ENCODE measurements at places on chromosomes 4 and X.

DNA sequence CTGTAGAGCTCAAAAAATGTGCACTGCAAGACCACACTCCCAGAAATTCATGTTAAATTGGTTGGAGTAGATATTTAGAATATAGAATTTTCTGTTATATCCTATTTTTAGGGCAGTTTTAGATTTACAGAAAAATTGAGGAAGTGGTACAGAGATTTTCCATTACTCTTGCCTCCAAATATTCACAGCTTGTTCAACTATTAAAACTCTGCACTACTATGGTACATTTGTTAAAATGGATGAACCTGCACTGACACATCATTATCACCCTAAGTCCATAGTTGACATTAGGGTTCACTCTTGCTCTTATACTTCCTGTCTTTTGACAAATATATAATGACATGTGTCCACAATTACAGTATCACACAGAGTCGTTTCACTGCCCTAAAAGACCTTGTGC, 1724.5 kb downstream of the C4orf33 start:
- DNase-seq = no peak

DNA sequence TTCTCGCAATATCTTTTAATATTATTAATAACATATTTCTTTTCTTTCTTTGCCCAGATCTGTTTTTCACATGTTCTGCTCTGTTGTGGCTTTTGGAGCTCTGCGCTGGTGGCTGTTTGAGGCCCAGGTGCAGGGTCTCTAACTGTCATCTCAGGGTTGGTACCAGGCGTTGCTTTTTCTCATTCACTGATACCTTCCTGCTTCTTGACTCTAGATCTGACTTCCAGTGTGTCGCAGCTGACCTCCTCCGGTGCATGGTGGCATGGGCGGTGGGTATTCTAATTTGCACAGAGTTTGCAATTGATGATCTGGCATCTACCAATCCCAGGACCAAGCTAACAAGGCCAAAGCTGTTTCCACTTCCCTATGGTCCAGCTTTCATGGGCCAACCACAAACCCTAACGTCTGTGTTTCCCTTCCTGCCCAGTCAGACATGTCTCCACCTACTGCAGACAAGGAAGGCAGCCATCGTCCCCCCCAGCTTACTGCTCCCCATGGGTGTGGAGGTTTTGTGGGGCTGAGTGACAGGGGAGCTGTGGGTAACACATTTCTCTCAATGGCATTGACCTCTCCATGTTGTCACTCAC, 25.2 kb downstream of the LETM1 start:
- no peak for DNase-seq

GRCh38 chr4:78218260-78218659, 161.1 kb downstream of the FRAS1 start:
- DNase-seq = no peak

DNA sequence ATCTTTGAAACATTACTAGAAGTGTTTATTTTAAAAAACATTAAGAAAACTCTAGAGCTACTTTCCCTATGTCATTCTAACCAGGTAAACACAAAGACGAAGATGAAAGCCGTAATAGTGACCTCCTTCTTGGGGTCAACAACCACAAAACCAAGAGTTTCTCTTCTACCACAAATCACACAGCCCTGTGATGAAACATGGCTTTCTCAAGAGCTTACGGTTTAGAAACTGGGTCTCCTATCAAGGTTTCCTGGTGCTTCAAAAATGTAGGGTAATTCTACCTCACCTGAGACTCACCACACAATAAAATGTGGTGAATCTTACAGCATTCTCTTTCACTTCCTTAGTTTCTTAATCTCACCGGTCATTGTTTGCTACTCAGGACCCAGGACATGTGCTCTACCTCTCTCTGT, 50.9 kb downstream of the CORIN start:
- no peak for DNase-seq

GRCh38 chr4:20408611-20409010, 156.9 kb downstream of the SLIT2 start:
- DNase-seq = no peak

DNA sequence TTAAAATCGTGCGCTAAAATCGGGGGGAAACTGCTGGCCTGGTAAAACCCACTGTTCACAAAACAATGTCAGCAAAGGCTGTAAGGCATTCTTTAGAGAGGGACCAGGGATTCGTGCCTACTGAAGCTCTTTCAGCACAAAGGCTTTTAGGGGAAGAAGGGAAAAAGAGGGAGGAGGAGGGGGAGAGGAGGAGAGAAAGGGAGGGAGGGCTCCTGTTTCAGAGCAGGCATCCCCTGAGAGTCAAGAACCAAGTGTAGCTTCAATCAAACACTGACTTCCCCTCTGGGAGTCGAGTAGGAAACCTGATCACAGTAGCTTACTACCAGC, 9.5 kb downstream of the BCOR start:
- DNase-seq = no peak

DNA sequence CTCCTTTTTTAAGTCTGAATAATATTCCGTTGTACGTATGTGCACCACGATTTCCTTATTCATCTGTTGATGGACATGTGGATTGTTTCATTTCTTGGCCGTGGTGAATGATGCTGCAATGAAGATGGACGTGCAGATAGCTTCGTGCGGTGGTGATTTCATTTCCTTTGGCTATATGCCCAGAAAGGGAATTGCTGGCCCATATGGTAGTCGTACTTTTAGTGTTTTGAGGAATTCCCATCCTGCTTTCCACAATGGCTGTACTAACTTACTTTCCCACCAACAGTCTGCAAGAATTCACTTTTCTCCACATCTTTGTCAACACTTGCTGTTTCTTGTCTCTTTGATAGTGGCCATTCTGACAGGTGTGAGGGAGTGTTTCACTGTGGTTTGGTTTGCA, 12.8 kb downstream of the ZFP42 start:
- DNase-seq = no peak

GRCh38 chr4:76250962-76251361, 559 bp upstream of the FAM47E start:
- no peak for DNase-seq

DNA sequence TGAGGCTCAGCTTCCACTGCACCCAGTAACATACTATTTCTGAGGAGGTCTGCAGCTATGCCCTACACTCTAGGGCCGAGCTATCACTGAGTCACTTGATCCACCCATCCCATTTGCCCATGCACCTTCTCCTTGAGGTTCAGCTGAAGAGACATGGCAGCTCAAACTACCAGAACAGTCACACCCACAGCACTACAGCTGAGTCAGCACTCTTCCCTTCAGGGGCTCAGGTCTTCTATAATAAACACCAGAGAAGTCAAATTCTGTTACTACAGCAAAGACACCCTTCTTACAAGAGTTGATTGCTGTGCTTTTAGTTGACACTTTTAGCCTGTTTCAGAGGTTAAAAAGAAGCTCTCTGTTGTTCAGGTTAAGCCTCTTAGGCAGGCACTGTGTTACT, 1696.4 kb upstream of the ADGRL3 start:
- no peak for DNase-seq

DNA sequence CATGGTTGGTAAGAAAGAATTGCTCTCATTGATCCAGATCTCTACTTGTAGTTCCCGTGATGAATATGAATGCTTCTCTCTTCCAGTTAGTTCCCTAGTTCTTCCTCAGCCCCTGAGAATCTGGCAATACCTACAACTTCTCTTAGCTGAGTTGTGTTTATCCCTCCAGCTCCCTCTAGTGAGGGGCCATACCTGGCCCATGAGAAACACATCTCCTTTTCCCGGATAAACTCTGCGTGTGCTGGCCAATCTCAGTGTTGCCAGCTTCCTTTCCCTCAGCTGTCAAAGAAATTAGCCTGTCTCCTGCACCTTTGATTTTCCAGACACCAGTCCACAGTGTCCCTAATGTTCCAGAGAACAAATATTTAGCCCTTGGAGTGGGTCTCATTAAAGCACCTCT, 5.7 kb downstream of the CBLL2 start:
- no peak for DNase-seq

GRCh38 chr4:102552781-102553180, 51.6 kb downstream of the NFKB1 start:
- no peak for DNase-seq

DNA sequence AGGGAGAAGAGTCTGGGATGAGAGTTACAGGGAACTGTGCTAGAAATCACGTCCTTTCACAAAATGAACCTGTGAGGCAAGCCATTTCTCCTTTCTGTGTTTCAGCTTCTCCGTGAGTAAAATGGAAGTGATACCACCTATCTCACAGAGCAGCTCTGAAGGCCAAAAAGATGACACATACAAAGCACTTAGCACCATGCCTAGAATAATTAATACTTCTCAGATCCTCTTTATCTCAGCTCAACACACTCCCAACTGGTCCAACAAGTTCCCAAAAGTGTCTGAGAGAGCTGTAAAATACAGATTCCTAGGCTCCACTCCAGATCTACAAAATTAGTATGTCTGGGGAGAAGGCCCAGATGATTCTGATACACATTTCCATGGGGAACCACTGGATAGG, 38.3 kb downstream of the LHFPL1 start:
- DNase-seq = no peak

- no peak for DNase-seq
These were observed 608.6 kb upstream of the NR3C2 start for GRCh38 chr4:149050840-149051239.

All from stimulated activated CD4-positive, alpha-beta T cell treated with anti-CD3 and anti-CD28 coated beads, Interleukin-1b, Interleukin-23, amount 100 ng/mL, for 24 hours (primary cell).